ENCODE measurements at places on chromosomes 3 and 15.

- H3K4me3 ChIP-seq, result no peak overlapping the region
- H3K27ac ChIP-seq, result no peak overlapping the region
- peaks cover 5% of the 10 kb centered on the region for H3K4me1 ChIP-seq
- DNase-seq, result no peak
- no peaks in the 10 kb centered on the region for H3K27me3 ChIP-seq
Observed at GRCh38 chr3:138332472-138333073, 2.9 kb upstream of the NME9 start.

DNA sequence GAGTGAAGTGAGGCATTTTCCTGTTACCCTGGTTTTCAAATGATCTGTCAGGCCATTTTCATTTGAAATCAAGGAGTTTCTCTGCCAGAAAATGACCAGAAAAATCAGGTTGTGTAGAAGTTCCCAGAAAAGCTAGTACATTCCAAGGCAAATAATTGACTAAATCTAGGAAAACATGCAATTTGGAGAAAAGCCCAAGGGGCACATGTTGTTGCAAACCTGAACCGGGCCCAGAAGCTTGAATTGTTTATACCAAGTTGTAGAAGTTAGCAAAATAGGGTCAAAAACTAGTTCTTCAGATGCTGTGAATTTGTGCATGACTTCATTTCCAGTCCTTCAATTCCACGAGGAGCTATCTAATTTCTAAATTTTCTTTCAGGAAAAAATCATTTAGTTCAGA lies 31.0 kb downstream of the TRIM42 start:
- DNase-seq, result no peak
- H3K27me3 ChIP-seq, result no peaks in the 10 kb centered on the region
- H3K4me3 ChIP-seq, result no peak overlapping the region
- peaks cover 8% of the 10 kb centered on the region for H3K4me1 ChIP-seq
- H3K27ac ChIP-seq, result peak overlapping the region; percentile 71

DNA sequence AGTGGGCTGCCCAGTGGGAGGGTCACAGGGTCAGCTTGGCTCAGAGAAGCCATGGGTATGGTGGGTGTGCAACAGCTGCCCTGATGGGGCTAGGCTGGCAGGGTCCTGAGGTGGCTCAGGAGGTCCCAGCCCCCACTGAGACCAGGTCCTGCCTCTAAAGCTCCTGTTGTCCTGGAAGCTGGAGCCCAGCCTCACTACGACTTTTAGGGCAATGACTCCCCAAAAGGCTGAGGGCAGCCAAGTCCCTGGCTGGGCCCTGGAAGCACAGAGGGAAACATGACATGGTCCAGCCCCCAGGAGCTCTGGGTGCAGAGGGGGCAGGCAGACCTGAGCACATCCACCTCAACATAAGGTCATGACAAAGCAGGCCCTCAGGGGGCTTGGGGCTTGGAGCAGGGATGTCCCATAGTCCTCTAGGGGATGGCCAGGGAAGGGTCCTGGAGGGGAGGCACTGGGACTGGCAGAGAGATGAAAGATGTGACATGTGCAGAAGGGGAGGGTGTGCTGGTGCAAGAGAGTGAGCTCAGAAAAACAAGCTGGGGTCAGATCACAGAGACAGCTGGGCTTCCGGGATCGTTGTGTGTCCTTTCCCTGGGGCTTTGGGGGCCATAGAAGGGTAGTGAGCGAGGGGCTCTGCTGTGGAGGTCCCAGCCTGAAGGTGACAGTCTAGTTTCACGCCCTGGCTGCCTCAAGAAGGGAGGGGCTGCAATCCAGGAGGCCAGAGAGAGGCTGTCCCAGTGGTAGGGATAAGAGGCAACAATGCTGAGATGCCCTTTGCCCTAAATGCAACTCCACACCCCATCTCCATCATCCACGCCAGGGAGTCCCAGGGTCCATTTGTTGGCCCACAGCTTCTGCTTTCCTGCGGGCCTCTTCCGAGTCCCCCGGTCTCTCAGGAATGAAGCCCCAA lies 639 bp upstream of the ITIH3 start:
- H3K27me3 ChIP-seq, result no peaks in the 10 kb centered on the region
- H3K4me1 ChIP-seq, result no peaks in the 10 kb centered on the region
- no peaks in the 10 kb centered on the region for H3K36me3 ChIP-seq
- H3K4me3 ChIP-seq, result no peak overlapping the region

DNA sequence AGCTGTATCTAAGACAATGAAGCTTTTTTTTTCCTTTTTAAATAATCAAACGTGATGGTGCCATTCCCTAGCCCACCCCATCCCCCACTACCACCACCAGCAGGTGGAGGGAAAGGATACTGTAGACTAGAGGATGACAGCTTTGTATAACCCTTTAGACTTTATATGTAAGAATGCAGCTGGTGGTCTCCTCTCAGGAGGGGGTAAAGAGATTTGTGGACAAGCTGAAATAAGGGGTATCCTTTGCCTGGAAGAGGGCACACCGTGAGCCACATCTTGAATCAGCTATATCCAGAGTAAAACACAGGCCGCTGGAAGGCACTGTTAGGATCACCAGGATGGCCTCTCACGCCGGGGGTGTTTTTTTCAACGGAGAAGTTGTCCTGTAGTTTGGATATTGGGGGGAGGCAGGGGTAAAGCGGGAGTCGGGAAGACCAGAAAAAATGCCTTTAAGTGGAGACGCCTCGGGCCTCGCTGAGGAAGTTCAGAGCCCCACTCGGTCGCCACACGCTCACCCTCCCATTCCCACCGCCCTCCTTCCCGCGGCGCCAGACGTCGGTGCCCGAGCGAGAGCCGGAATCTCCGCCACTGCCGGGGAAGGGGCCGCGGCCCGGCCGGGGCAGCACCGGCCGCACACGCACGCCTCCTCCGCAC lies 986 bp downstream of the KPNA4 start:
- H3K27me3 ChIP-seq, result no peaks in the 10 kb centered on the region
- peak overlapping the region; percentile 40 for H3K27ac ChIP-seq
- DNase-seq, result peak; percentile 35
- H3K4me3 ChIP-seq, result peak overlapping the region; percentile 82
- H3K4me1 ChIP-seq, result peaks cover 12% of the 10 kb centered on the region

DNA sequence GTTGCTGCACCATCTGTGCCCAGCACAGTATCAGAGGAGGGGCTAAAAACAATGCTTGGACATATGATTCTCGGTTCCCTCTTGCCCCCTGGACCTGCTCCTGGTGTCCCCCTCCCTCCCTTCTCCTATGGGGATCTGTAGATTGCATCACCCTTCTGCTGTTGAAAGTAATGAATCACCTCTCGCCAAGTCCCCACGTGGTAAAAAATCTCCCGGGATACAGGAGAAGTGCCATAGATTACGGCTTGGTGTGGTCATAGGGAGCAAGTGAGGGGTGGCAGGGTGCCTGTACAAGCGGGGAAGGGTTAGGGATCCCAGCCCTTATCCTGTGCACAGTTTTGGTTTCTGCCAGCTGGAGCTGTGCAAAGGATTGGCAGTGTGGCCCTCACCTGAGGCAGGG lies 37.7 kb downstream of the AMOTL2 start:
- no peak overlapping the region for H3K27ac ChIP-seq
- DNase-seq, result no peak
- no peaks in the 10 kb centered on the region for H3K27me3 ChIP-seq
- no peak overlapping the region for H3K4me3 ChIP-seq
- no peaks in the 10 kb centered on the region for H3K36me3 ChIP-seq

DNA sequence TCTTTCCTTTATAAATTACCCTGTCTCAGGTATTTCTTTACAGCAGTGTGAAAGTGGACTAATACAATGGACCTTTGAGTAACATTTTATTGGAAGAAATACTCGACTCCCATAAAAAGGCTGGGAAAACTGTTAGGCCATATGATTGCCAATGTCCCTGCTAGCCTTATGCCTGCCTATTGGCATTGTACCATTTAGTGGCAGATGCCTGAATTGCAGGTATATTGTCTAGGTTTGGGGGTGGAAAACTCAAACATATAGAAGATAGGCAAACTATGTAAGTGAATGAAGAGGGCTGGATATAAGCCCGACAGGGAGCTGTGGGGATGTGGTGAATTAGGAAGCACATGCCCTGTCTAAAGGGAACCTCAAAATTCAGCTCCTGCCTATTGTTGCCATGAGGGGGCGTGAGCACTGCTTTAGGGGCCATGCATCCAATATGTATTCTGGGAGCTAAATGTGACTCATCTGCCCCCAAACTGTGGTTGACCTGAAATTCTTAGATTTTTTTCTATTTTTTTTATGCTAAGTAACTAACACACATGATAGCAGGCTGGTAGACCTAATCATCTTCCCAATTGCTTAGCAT lies 65.2 kb upstream of the TRA2B start:
- no peaks in the 10 kb centered on the region for H3K4me1 ChIP-seq
- peak; percentile 11 for DNase-seq
- no peaks in the 10 kb centered on the region for H3K27me3 ChIP-seq
- H3K36me3 ChIP-seq, result no peaks in the 10 kb centered on the region
- H3K27ac ChIP-seq, result no peak overlapping the region

- H3K27me3 ChIP-seq, result no peaks in the 10 kb centered on the region
- no peak overlapping the region for H3K4me3 ChIP-seq
- H3K36me3 ChIP-seq, result peaks cover 8% of the 10 kb centered on the region
- DNase-seq, result no peak
- H3K27ac ChIP-seq, result no peak overlapping the region
Observed at GRCh38 chr3:138297059-138297607, 32.5 kb downstream of the NME9 start.

- no peak overlapping the region for H3K27ac ChIP-seq
- H3K36me3 ChIP-seq, result no peaks in the 10 kb centered on the region
- no peaks in the 10 kb centered on the region for H3K4me1 ChIP-seq
- H3K4me3 ChIP-seq, result no peak overlapping the region
Observed at GRCh38 chr3:136142592-136142991, 53.5 kb downstream of the MSL2 start.

GRCh38 chr15:68684476-68684875 lies 105.7 kb downstream of the CORO2B start:
- H3K4me1 ChIP-seq, result no peaks in the 10 kb centered on the region
- DNase-seq, result no peak
- no peaks in the 10 kb centered on the region for H3K36me3 ChIP-seq
- no peaks in the 10 kb centered on the region for H3K27me3 ChIP-seq
- H3K4me3 ChIP-seq, result no peak overlapping the region

DNA sequence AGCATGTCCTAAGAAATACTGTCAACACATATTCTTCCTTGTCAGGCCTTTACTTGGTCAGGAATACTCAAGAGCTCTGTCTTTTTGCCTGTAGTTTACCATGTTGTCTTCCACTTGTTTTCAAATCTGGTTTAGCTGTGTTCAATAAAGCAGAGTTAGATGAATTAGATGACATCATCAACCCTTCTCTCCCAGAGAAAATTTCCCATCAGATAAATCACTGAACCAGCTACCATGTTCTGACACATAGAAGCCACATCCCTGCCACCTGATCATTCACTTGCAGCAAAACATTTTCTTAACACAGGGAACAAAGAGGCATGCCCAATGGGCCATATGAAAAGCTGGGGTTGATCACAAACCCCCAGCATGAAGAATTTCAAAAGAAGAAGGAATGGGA lies 42.1 kb downstream of the TERC start:
- no peaks in the 10 kb centered on the region for H3K27me3 ChIP-seq
- no peak overlapping the region for H3K27ac ChIP-seq
- H3K4me1 ChIP-seq, result no peaks in the 10 kb centered on the region
- H3K4me3 ChIP-seq, result no peak overlapping the region

DNA sequence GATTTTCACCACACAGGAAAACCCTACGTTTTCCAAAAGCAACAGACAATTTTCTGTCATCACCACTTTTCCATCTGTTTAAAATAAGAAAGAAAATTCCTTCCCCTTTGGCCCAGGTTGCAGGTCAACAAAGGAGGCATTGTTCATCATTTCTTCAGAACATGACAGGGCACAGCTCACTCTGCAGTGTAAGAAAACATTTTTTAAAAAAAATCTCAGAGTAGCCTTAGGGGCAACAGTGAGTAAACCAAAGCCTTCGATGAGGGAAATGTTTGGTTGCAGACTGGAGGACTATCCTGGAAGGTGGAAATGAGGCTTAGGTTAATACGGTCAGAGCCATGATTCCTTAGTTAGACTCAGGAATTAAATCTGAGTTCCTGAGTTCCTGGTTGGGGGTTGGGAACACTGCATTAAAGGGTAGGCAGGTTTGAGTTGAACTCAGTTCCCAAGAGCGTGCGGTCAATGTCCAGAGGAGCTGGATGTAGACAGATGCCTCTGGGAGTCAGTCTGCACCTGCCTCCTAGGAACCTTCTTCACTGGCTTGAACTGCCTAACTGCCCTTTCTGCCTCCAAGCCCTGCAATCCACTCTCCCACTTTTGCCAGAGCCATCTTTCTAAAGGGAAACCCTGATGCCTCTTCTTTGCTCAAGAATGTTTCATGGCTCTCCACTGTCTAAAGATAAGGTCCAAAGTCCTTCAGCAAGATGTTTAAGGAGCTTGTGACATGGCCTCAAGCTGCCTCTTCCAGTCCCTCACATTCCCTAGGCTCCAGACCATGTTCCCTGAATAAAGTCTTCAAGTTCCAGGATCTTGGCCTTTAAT lies 3.3 kb upstream of the HES1 start:
- peaks cover 7% of the 10 kb centered on the region for H3K4me1 ChIP-seq
- H3K4me3 ChIP-seq, result no peak overlapping the region
- no peaks in the 10 kb centered on the region for H3K27me3 ChIP-seq
- peak overlapping the region; percentile 79 for H3K27ac ChIP-seq
- no peaks in the 10 kb centered on the region for H3K36me3 ChIP-seq

GRCh38 chr3:38577371-38578080 lies 72.0 kb downstream of the SCN5A start:
- no peak overlapping the region for H3K27ac ChIP-seq
- H3K4me1 ChIP-seq, result no peaks in the 10 kb centered on the region
- no peaks in the 10 kb centered on the region for H3K27me3 ChIP-seq
- DNase-seq, result no peak

DNA sequence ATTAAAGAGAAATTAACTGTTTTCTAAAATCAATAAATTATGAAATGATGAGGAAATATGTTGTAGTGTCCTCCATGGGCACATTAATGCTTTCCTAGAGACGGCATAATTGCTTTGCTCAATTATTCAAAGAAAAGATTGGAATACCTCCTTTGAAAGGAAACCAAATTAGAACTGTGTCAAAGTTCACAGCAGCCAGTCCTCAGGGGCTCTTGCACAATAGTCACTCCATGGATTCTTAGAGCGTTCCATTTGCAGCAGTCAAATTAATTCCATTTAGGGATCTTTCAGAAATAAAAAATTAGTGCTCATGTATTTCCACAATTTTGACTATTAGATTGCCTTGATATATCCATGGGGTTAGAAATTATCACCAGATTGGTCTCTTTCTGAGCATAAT lies 841.6 kb upstream of the DPPA4 start:
- no peak overlapping the region for H3K27ac ChIP-seq
- H3K4me3 ChIP-seq, result no peak overlapping the region
- H3K36me3 ChIP-seq, result no peaks in the 10 kb centered on the region
- no peak for DNase-seq
- H3K27me3 ChIP-seq, result no peaks in the 10 kb centered on the region
- no peaks in the 10 kb centered on the region for H3K4me1 ChIP-seq

DNA sequence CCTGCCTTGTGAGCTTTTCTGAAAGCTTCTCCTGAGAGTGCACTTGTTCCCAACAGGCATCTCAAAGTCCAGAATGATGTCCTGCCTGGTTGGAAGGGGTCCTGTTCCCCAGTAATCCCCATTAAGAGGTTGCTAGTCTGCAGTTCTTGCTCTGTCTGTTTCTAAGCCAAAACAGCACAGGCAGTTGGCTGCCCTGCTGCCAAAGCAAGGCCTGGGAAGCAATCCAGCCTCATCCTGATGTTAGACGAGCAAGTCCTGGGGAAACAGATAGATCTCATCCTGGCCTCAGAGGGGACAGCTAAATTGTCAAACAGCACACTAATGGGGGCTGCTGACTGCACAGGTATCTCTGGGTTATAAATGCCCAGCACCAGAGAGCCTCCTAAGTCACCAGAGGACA lies 198.0 kb downstream of the EPHB1 start:
- H3K36me3 ChIP-seq, result no peaks in the 10 kb centered on the region
- H3K4me1 ChIP-seq, result no peaks in the 10 kb centered on the region
- no peak for DNase-seq
- H3K4me3 ChIP-seq, result no peak overlapping the region
- H3K27ac ChIP-seq, result no peak overlapping the region
